Adrenal gland (tissue), 19 donors: ENCODE measurements at places on chromosomes 3 and 15. TPM values are rescaled to one million over a fixed set of nuclear protein-coding genes. Genes with fewer than 3 reads are reported as not detected.

DNA sequence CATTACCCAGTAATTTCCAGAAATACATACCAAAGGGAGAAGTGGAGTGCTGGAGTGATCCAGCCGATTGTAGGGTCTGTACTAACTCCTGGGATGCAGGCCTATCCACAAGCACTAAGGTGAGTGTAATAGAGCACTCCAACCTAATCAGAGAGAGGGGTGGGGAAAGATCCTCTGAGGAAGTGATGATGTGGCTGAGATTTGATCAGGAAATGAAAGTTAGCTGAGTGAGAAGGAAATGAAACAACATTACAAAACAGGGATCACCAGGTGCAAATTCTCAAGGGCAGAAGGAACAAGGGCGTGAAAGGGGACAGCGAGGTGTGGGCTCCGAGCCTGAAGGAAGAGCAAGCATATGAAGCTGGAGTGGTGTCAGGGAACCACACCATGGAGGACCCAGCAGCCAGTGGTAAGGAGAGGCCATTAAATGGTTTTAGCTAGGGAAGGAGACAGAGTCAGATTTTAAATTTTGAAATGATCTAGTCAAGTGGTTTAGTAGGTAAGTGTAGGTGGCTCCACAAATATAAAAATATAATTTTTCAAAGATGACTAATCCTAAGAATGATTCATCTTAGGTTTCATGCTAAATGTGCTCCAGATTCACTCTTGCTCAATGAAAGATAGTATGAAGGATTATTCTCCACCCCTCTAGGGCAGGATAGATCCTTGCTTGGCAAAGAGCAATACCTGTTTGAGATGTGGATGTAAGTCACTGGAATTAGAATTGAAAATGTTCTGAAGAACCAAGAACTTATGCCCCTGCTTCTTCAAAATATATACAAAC, 348.7 kb downstream of the TBL1XR1 start:
- H3K4me3 ChIP-seq = no peak overlapping the region
- no peak for DNase-seq
- no peaks in the 10 kb centered on the region for H3K36me3 ChIP-seq
- H3K27me3 ChIP-seq = no peaks in the 10 kb centered on the region
- H3K27ac ChIP-seq = no peak overlapping the region
- no peaks in the 10 kb centered on the region for H3K4me1 ChIP-seq

DNA sequence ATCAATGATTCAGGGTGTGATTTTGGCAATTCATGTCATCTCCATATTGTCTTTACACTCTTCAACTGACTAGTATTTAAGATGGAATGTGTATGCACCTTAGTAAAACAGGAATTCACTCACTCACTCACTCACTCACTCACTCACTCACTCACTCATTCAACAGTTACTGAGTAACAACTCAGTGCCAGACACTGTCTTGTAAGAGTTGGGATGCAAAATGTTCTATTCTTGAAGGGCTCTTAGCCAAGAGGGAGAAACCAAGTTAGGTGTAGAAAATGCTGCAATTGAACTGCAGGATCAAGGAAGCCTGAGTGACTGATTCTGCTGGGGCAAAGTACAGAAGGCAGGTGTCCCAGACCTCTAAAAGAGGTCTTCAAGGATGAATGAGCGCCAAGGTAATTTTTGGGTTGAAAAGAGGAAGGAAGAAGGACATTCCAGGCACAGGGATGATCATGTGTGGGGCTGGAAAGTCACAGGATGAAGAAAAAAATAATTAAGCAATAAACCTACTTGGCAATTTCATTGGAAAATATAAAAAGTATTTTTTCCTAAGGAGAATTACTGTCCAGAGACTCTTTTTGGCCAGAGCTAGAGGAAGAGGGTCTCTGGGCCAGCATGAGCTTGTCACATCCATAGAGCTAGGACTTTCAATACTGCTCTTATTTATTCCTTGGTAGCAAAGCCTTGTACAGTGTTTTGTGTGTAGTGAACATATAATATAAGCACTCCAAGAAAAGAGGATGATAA, 58.9 kb upstream of the ETV5 start:
- peaks cover 7% of the 10 kb centered on the region for H3K4me1 ChIP-seq
- no peaks in the 10 kb centered on the region for H3K36me3 ChIP-seq
- H3K27me3 ChIP-seq = no peaks in the 10 kb centered on the region
- no peak for DNase-seq
- H3K27ac ChIP-seq = no peak overlapping the region

GRCh38 chr15:39360452-39360851, 220.4 kb upstream of the THBS1 start:
- no peaks in the 10 kb centered on the region for H3K36me3 ChIP-seq
- no peak overlapping the region for H3K27ac ChIP-seq
- no peak for DNase-seq
- H3K4me1 ChIP-seq = no peaks in the 10 kb centered on the region
- no peaks in the 10 kb centered on the region for H3K27me3 ChIP-seq

Gene PP2D1
- not detected for total RNA-seq

Gene TAGLN3
- total RNA-seq = 0.55 TPM
